ENCODE measurements at places on chromosomes 2 and 18.

DNA sequence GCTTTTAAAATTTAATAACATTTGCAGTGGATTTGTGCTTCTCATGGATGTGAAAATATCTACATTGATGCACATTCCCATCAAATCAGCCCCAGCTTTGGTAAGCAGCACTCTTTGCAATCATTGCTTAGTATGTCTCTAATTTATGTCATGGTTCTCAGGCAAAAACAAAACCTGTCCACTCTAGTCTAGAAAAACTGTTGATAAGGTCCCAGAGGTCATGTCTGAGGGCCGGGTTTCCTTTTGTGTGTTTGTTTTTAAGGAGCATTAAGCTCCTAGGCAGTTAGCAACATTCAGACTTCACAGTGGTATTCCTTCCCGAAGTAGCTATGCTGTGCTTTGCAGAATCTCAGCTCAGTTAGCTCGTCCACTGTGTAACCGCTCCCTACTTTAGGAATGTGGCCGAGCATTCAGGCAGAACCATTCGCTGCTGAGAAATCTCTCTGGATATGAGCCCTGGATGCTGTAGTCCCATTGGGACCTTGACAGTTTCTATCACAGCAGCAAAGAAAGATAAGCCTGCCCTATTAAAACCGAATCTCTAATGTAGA, 4.0 kb downstream of the DIPK1C start:
- no peak for DNase-seq

DNA sequence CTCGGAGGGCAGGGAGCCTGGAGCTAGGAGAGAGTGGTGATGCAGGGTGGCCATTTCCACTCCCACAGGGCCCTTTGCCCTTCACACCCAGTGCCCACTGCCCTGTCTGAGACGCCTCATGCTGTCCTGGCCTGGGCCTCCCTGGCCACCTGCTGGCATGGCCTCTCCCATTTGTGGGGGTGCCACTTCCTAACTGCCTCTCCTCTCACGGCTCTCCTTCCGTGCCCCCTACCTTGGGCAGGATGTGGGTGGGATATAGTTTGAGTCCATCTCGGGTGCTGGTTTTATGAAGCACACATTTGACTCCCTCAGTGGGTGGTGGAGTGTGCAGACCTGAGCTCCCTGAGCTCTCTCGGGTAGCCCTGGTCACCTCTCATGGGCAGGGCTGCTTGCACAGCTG, 46.0 kb downstream of the DGKD start:
- no peak for DNase-seq

GRCh38 chr2:6922201-6922656, 5.0 kb downstream of the RNF144A start:
- no peak for DNase-seq

DNA sequence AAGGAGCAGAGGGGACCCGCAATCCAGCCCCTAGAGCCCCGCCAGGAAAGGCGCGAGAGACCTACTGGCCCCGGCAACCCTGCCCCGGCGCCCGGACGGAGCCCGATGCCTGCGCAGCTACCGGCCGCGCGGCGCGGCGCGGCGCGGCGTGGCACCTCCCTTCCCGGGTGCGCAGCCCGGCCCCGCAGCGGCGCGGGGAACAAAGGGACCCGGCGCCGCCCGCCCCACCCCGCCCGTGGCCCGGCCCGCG, 307 bp downstream of the CDH2 start:
- DNase-seq = no peak

DNA sequence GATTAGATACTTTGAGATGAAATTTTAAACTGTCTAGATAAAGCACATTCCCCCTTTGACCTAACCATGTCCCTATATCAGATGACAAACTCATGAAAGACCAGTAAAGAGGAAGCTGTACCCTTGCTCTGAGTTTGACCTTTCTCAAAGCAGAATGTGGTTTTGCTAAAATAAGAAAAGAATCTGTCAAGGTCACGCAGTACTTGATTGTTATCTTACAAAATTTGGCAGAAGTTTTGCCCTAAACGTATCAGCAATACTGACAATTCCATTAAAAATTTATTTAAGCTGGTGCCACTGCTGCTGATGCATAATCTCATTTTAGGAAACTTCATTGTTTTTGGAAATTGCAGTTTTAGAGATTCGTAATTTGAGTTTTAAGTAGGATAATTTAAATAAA, 31.2 kb upstream of the GALM start:
- DNase-seq = no peak

DNA sequence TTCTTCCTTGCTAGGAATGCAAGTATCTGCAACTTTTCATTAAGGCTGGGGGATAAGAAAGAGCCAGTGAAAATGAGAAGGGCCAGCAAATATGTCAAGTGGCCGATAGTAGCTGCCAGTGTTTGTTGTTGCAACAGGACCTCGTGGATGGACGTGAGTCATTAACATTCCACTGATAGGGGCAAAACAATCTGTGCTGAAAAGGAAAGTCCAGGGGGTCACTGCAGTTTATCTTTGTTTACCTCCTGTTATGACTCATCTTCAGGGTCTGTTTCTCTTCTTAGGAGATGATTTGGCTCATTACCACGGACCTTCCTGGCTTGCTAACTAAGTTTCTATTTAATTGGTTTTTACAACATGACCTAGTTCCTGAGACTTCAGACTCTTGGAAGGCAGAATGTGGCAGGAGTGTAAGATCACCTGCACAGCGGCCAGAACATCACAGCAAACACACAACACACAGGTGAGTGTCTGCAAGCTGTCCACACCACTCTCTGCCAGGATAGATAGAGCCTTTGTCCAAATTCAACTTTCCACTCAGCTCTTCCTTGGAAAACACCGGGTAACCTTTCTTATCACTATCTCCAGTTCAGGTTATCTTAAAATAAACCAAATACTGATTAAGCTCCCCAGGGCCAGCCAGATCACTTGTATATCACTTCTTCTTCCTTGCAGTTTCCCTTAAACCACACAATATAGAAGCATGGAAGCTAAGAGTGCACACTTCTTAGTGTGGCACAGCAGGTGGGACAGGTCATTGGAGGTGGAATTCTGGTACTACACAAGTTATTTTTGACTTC, 157.5 kb upstream of the LMAN1 start:
- no peak for DNase-seq

GRCh38 chr2:153770359-153770991, 101.2 kb upstream of the GALNT13 start:
- no peak for DNase-seq

- no peak for DNase-seq
Observed at GRCh38 chr2:20666304-20667150, at the start of gene GDF7. Gene GDF7 (plus strand): TSS chr2:20667144. CDS start chr2:20667240, 96 bp downstream.

- DNase-seq = no peak
Observed at GRCh38 chr18:76495006-76495370, at the start of gene ZNF516. Gene ZNF516 (minus strand): TSS chr18:76495242. CDS start chr18:76443054, 52,188 bp downstream.

GRCh38 chr2:28809927-28810326, 707 bp upstream of the SPDYA start:
- DNase-seq = no peak

GRCh38 chr2:34401186-34401585, 802.1 kb upstream of the FAM98A start:
- DNase-seq = no peak
